ENCODE measurements at places on chromosomes 2 and 18.

DNA sequence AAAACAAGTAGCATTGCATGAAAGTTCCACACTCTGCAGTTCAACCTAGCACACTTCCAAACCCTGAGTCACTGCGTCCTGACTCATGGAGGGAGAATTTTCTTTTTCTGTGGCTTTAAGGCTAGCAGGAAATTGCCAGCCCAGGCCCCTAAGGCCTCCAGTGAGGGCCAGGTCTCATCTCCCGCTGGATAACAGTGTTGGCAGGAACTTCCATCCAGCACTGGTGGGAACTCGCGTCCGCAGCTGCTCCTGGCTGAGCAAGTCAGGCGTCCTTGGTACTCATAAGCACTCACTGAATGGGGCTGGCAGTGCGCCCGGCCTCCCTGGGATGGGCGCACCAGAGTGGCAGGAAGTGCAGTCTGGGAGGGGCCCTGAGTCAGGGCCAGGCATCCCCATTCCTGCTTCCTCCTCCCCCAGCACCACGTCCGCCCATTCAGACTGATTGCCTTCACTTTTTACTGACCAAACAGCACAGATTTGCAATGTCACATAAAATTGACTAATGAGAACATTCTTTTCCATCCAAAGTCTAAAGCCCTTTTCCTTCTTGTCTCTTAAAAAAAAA is 14.3 kb downstream of the MALL start:
- DNase-seq = peak; percentile 98

DNA sequence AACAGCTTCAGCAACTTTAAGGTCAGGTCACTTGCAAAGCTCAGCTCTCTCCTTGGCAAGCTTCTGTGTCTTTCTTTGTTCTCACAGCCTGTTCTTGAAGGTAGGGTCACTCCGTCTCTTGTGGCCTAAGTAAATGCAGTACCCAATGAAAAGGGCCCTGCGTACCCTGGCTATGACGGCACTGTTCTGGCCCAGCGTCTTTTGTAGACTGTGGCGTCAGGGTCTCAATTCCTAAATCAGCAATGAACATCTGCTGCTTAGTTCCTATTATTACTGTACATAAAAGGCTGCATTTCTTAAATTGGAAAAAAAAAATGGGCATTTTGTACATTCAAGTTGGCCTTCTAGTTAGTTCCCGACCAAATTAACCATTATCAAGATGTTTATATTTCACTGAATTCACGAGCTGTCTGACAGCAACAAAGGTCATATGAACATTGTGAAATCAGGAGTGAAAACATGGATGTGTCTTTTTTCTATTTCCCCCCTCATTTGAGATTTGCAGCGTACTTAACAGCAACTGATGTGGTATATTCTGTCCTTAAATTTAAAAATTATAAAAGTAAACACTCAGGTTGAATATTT is 17.0 kb upstream of the MTCL1 start:
- DNase-seq = no peak

- no peak for DNase-seq
These were observed 7.1 kb downstream of the MREG start for GRCh38 chr2:216006164-216006663.

- no peak for DNase-seq
These were observed 470.4 kb upstream of the ACVR2A start for GRCh38 chr2:147374423-147374811.

GRCh38 chr2:159891917-159892730 is 94.1 kb upstream of the CD302 start:
- DNase-seq = no peak
